ENCODE measurements at places on chromosomes 11 and 22. TPM values are rescaled to one million over a fixed set of nuclear protein-coding genes. Genes with fewer than 3 reads are reported as not detected.

- no peaks in the 10 kb centered on the region for H3K27me3 ChIP-seq
- no peak overlapping the region for H3K27ac ChIP-seq
- no peaks in the 10 kb centered on the region for H3K36me3 ChIP-seq
- H3K4me3 ChIP-seq = no peak overlapping the region
Observed at GRCh38 chr22:46866591-46866990, 104.1 kb downstream of the TBC1D22A start.

GRCh38 chr11:86070142-86071056, 1.5 kb upstream of the PICALM start:
- H3K36me3 ChIP-seq = no peaks in the 10 kb centered on the region
- DNase-seq = no peak

- peaks cover 32% of the 10 kb centered on the region for H3K4me1 ChIP-seq
- no peak for DNase-seq
- no peak overlapping the region for H3K27ac ChIP-seq
- peaks cover 8% of the 10 kb centered on the region for H3K27me3 ChIP-seq
- H3K36me3 ChIP-seq = no peaks in the 10 kb centered on the region
Observed at GRCh38 chr11:35619855-35620640, 1.8 kb downstream of the FJX1 start.

GRCh38 chr22:20126284-20127029, 5.1 kb upstream of the ZDHHC8 start:
- peaks cover 38% of the 10 kb centered on the region for H3K36me3 ChIP-seq
- H3K4me1 ChIP-seq = no peaks in the 10 kb centered on the region
- no peak overlapping the region for H3K27ac ChIP-seq
- no peak overlapping the region for H3K4me3 ChIP-seq
- DNase-seq = peak; percentile 70

Gene OR8G1
- total RNA-seq = not detected

Gene TUBA8
- total RNA-seq = 0.67 TPM

Gene SLC22A12
- not detected for total RNA-seq

Gene PNPLA5
- total RNA-seq = not detected

DNA sequence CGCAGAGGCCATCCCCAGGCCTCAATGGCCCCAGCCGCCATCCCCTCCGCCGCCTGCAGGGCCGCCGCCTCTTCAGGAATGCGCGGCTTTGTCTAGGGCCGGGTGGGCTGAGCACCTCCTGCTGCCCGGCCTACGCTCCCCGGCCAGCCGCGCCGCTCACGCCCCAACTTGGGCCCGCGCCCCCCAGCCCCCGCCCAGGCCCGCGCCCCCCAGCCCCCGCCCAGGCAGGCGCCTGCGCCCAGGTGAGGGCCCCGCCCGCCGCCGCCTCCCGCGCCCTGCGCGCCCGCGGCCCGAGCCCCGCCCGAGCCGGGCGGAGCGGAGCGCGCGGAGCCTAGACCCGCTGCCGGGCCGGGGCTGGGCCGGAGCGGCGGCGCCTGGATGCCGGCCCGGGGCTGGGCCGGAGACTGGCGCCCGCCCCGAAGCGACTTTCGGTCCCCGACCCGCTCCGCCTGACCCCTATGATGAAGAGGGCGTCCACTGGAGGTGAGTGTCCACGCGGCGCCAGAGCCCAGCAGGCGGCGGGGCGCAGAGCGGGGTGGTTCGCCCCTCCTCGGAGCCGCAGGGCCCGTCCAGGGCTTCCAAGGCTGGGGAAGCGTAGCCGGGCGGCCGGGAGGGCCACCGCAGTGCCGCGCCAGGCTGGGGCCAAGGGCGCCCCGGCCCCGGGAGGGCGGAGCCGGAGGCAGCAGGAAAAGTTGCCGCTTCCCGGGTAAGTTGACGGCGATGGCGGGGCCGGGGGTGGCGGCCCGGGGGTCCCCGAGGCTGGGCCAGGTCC, 34.3 kb upstream of the PRODH start:
- H3K27ac ChIP-seq = no peak overlapping the region
- peak; percentile 87 for DNase-seq
- peaks cover 8% of the 10 kb centered on the region for H3K4me1 ChIP-seq
- no peaks in the 10 kb centered on the region for H3K36me3 ChIP-seq
- H3K27me3 ChIP-seq = peaks cover 3% of the 10 kb centered on the region

DNA sequence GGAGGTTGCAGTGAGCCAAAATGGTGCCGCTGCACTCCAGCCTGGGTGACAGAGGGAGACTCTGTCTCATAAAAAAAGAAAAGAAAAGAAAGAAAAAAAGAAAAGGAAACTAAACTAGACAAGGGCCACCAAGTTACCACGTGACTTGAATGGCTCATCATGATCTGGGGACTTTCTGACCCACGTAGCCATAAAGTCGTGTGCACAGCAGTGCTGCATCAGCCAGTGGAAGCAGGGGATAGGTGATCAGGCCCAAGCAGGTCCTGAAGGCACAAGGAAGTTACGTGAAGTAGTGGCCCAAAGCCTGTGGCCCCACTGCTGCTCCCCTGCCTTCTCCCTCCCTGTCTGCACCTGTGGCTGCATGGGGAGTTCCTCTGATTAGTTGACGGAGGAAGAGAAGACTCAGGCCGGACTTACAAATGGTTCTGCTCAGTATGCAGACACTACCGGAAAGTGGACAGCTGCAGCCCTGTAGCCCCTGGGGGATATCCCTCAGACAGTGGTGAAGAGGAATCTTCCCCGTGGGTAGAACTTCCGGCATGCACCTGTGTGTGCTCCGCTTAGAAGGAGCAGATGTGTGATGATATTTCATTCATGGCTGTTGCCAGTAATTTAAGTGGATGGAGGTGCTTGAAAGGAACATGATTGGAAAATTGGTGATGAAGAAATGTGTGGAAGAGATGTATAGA, 18.2 kb upstream of the CD81 start:
- H3K4me1 ChIP-seq = no peaks in the 10 kb centered on the region
- no peak overlapping the region for H3K4me3 ChIP-seq
- no peaks in the 10 kb centered on the region for H3K27me3 ChIP-seq
- no peak overlapping the region for H3K27ac ChIP-seq

Gene FOLR3
- 69.7 TPM for total RNA-seq

Gene SRSF8
- 32.1 TPM for total RNA-seq

Gene PRR33
- not detected for total RNA-seq

DNA sequence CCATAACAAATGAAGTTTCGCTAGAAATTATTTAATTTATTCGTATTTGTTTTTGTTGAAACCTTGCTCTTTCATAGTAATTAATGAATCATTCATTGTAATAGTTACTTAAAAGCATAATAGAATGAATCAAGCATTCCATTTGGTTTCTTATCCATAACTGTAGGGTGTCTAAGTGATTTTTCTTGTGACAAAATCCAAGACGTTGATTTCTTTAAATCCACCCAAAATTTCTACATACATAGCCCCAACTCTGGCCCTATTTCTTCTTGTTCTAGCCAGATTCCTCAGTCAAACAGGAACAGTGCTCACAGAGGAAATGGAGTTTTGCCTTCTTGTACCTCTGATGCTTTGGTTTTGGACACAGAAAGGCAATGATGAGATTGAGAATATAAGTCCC, 25.5 kb downstream of the UBASH3B start:
- no peak overlapping the region for H3K27ac ChIP-seq
- DNase-seq = no peak
- H3K36me3 ChIP-seq = no peaks in the 10 kb centered on the region

GRCh38 chr22:44682556-44683168, 19.3 kb upstream of the PRR5 start:
- H3K4me1 ChIP-seq = peaks cover 16% of the 10 kb centered on the region
- H3K27ac ChIP-seq = no peak overlapping the region
- no peaks in the 10 kb centered on the region for H3K27me3 ChIP-seq
- no peak for DNase-seq

Gene IFTAP
- 8.7 TPM for total RNA-seq

Gene OMP
- total RNA-seq = not detected

DNA sequence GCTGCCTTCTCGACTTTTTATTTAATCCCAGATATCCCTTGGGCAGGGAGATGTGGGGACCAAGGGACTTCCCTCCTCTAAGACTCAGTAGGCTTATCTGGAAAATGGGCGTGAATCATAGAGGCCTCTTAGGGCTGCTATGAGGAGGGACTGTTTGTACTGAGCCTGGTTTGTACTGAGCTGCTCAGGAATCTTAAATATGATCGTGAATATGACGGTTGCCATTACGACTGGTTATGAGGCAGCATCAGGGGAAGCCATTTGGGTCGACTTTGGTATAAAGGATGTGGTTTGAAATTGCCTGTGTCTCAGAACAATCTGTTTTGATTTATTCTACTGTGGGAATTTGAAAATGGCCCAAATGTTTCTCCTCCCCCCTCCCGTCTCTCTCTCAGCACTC, 20.6 kb downstream of the TSPAN18 start:
- H3K27ac ChIP-seq = no peak overlapping the region
- no peak for DNase-seq
- H3K4me1 ChIP-seq = peaks cover 7% of the 10 kb centered on the region
- H3K27me3 ChIP-seq = no peaks in the 10 kb centered on the region

DNA sequence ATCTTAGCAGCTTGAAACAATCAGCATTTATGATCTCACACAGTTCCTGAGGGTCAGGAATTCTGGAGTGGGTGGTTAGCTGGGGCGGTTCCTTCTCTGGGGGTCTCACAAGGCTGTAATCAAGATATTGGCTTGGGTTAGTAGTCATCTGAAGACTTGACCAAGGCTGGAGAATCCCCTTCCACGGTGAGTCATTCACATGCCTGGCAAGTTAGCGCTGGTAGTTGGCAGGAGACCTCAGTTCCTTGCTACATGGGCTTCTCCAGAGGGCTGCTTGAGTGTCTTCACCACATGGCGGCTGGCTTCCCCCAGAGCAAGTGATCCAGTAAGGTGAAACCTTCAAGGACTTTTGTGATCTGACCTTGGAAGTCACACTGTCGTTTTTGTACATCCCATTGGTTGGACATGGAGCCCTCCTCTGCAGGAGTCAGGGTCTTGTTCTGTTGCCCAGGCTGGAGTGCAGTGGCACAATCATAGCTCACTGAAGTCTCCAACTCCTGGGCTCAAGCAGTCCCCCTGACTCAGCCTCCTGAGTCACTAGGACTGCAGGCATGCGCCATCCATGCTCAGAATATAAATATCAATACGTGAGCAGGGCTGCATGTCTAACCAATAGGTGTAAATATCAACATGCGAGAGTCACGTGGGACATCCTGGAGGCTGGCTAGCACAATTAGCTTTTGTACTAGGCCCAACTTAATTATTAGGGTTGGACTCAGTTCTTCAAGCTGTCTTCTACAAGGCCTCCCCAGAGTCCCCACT, 7.2 kb upstream of the NIPSNAP1 start:
- H3K4me1 ChIP-seq = no peaks in the 10 kb centered on the region
- H3K36me3 ChIP-seq = no peaks in the 10 kb centered on the region
- H3K27me3 ChIP-seq = no peaks in the 10 kb centered on the region
- DNase-seq = no peak
- H3K4me3 ChIP-seq = no peak overlapping the region

- H3K27me3 ChIP-seq = no peaks in the 10 kb centered on the region
- H3K36me3 ChIP-seq = peaks cover 86% of the 10 kb centered on the region
- DNase-seq = no peak
Observed at GRCh38 chr22:20577549-20577975, 70.2 kb downstream of the MED15 start.

Gene C11orf16
- total RNA-seq = 13.6 TPM

- no peak overlapping the region for H3K27ac ChIP-seq
- no peaks in the 10 kb centered on the region for H3K27me3 ChIP-seq
- H3K36me3 ChIP-seq = peaks cover 6% of the 10 kb centered on the region
- H3K4me1 ChIP-seq = peaks cover 7% of the 10 kb centered on the region
Observed at GRCh38 chr11:111691741-111692140, 74.4 kb downstream of the PPP2R1B start.

DNA sequence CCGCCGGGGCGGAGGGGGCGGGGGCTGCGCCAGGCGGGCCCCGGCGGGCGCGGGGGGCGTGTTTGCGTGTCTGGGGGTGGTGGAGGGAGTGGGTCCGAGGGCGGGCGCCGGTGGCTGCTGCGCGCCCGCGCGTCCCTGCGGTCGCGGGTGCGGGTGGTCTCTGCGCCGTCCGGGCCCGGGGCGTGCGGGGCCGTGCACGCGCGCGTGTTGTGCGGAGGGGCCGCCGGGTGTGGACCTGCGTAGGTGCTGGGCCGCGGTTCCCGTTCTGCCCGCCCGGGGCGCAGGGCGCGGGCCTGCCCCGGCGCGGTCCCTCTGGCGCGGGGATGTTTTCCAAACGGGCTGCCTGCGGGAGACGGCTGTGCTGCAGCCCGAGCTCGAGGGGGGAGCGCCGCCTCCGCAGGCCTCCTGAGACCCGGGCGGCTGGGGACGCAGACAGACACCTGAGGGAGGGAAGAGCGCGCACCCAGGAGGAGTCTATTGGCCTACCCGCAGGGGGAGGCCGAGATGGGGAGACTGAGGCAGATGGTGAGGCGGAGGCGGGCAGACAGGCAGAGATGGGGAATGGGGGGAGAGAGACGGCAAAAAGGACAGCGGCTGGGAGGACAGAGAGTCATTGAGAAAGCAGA, 442 bp downstream of the PELI3 start:
- peaks cover 23% of the 10 kb centered on the region for H3K4me1 ChIP-seq
- peak; percentile 93 for DNase-seq
- no peaks in the 10 kb centered on the region for H3K27me3 ChIP-seq
- peak overlapping the region; percentile 83 for H3K27ac ChIP-seq
- peak overlapping the region; percentile 76 for H3K4me3 ChIP-seq

Gene PRG3
- not detected for total RNA-seq

DNA sequence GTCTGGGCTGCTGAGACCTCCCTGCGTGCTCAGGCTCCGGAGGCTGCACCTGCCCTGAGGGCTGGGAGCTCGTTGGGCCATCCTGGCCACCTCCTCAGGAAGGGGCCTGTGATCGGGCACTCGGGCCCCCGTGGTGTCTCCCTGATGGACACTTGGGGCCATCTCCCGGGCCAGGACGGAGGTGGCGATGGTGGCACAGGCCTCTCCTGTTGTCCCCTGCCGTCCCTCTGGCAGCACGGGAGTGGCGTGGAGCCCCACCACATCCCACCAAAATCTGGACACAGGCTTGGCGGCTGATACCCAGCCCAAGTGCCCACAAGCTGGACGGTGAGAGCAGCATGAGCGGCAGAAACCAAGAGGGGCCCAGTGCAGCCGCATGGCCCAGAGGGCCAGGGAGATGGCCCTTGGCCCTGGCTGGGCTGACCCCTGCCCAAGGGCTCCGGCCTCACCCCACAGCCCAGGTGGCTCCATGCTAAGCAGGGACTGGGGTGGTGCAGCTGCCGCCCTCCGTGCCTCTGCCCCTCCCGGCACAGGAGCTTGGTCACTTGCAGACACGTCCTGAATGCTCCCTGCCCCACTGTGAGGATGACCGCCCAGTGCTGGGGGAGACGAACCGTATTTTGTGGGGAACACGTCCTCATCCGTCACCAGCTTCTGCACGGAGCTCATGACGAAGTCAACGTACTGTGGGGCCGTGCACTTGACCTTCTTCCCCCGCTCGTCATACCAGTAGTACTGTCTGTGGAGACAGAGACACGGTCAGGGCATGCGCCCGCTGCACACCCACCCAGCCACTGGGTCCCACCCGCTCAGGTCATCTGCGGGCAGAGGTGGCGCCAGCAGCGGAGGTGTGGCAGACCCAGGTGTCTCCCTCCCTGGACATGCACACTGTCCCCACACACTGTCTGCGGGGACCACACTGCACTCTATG, 15.6 kb downstream of the MOB2 start:
- no peak overlapping the region for H3K27ac ChIP-seq

Gene ZP1
- not detected for total RNA-seq

Gene KCNQ1
- 31.4 TPM for total RNA-seq

- no peaks in the 10 kb centered on the region for H3K27me3 ChIP-seq
- H3K36me3 ChIP-seq = peaks cover 5% of the 10 kb centered on the region
- H3K4me1 ChIP-seq = no peaks in the 10 kb centered on the region
- H3K27ac ChIP-seq = no peak overlapping the region
- no peak for DNase-seq
- H3K4me3 ChIP-seq = no peak overlapping the region
Observed at GRCh38 chr11:75986966-75987365, 172.0 kb downstream of the UVRAG start.

GRCh38 chr11:27573024-27573423, 66.5 kb upstream of the LIN7C start:
- no peak overlapping the region for H3K4me3 ChIP-seq
- no peak overlapping the region for H3K27ac ChIP-seq
- no peaks in the 10 kb centered on the region for H3K27me3 ChIP-seq
- no peaks in the 10 kb centered on the region for H3K4me1 ChIP-seq
- no peaks in the 10 kb centered on the region for H3K36me3 ChIP-seq
- DNase-seq = no peak
